ENCODE measurements at places on chromosomes 5 and 9.
A peak's percentile ranks its signal among the peaks of the same experiment; 100 is the strongest.

- H3K36me3 ChIP-seq: peaks cover 34% of the 10 kb centered on the region
- DNase-seq: no peak
- H3K4me3 ChIP-seq: no peak overlapping the region
- no peaks in the 10 kb centered on the region for H3K27me3 ChIP-seq
These were observed 21.2 kb downstream of the DYNC2I2 start for GRCh38 chr9:128635266-128636023.

GRCh38 chr9:109945573-109945972 is 165.6 kb downstream of the PALM2AKAP2 start:
- H3K4me3 ChIP-seq: no peak overlapping the region
- no peaks in the 10 kb centered on the region for H3K36me3 ChIP-seq
- H3K27me3 ChIP-seq: no peaks in the 10 kb centered on the region
- H3K27ac ChIP-seq: no peak overlapping the region

- peak overlapping the region; percentile 41 for H3K4me3 ChIP-seq
- DNase-seq: no peak
- peaks cover 27% of the 10 kb centered on the region for H3K4me1 ChIP-seq
- no peak overlapping the region for H3K27ac ChIP-seq
- H3K27me3 ChIP-seq: peaks cover 34% of the 10 kb centered on the region
These were observed 1.5 kb downstream of the COL27A1 start for GRCh38 chr9:114156657-114157421.

DNA sequence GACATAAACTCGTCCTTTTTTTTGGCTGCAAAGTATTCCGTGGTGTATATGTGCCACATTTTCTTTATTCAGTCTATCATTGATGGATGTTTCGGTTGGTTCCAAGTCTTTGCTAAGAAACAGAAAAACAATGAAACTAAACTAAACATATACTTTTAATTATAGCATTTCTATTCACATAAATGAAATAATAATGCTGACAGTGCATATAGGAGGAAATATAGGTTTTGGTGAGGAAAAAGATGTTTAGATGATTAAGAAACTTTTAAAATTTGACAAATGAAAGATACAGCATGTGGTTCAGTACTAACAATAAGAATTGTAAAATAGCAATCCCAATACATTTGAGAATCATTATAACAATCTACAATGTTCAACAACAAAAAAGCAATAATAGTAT is 1094.5 kb upstream of the CDH6 start:
- no peak overlapping the region for H3K27ac ChIP-seq
- H3K4me1 ChIP-seq: no peaks in the 10 kb centered on the region
- H3K36me3 ChIP-seq: no peaks in the 10 kb centered on the region
- no peak overlapping the region for H3K4me3 ChIP-seq
- no peak for DNase-seq

DNA sequence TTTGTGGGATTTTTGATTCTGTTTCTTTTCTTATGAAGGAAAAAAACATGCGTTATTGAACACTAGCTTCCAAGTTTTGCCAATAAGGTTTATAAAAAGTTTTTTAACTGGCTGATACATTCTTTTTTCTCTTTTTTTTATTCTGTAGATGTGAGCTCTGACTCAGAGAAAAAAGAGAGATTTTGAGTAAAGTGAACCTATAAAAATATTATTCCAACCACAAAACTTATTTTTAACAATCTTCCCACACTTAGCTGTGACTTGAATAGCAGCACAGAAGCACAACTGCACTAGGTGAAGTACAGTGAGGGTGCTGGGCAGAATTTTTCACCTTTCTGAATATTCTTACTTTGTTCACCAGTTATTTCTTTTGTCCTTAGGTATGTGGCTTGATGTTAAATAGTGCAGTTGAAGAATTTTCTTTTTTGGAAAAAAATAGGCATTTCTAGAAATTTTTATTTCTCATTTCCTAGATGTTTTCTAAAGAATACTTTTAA is 41.6 kb downstream of the CHSY3 start:
- no peak for DNase-seq
- H3K36me3 ChIP-seq: no peaks in the 10 kb centered on the region
- H3K27ac ChIP-seq: no peak overlapping the region

Data from CD4-positive, alpha-beta T cell (primary cell).